Stimulated activated CD8-positive, alpha-beta memory T cell treated with anti-CD3 and anti-CD28 coated beads, Interleukin-15, amount 100 ng/mL, for 4 hours (primary cell): ENCODE measurements at places on chromosomes 7 and 10.

- DNase-seq = no peak
Measured at GRCh38 chr10:30445711-30446110, 11.7 kb downstream of the MAP3K8 start.

DNA sequence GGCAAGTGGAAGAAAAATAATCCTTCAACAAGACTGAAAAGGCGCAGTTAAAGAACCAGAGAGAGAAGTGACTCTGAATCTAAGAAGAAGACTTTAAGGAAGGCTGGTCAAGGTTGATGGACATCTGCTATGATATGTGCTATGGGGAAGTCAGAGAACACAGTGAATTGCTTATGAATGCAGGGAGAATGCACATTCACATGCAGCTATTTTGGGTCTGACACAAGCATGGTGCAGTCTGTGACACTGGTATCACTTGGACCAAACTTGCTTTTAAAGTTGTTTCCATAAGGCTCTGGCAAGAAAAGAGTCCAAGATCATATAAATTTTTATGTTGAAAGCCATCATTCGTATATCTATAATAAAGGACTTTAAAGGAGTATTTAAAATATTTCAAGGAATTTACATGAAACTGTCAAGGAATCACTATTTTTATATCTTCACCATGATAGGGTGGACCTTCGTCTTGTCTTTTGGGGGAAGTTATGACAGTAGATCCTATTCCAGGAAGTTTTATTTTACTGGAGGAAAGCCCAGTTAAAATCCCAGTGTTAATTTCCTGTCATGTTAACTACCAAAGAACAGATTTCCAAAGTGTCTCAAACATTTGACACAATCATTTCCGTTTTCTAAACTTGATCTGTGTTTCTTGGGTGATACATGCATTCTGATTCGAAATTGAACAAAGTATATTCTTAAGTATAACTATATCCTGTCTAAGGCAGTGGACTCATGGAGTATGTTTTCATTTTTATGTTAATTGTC lies 239.6 kb downstream of the SDK1 start:
- DNase-seq = no peak

DNA sequence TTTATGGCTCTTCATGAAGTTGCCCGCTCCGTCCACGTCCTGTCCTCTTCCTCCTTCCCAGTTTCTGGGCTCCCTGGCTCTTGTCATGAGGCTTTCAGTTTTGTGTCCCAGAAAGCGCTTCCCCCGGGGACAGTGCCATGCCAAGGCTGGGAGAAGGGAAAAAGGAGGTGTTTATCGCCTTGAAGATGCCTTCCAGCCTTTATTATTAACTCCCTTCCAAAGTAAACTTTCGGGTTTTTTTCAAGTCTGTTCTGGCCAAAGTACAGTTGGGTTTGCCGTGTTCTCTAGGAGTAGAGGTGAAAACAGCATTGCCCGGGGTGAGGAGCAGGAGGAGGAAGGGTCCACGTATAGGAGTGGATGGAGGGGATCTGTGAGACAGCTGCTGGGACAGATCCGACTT lies 117.2 kb downstream of the CUX1 start:
- no peak for DNase-seq

DNA sequence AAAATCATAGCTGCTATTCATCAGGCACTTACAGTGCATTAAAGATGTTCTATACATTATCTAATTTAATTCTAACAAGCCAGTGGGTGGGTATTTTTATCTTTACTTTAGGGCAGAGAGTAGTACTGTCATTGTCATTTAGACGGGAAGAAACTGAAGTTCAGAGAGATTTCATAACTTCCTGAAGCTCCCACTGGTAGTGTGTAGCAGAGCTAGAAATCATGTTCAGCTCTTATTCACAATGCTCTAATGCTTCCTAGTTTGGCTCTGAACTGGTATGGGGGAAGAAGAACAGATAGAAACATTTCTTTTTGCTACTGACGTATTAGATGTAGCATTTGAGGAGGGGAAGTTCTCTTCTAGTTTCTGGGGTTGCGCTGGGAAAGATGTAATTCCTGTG lies 116.7 kb downstream of the CYP26A1 start:
- no peak for DNase-seq

DNA sequence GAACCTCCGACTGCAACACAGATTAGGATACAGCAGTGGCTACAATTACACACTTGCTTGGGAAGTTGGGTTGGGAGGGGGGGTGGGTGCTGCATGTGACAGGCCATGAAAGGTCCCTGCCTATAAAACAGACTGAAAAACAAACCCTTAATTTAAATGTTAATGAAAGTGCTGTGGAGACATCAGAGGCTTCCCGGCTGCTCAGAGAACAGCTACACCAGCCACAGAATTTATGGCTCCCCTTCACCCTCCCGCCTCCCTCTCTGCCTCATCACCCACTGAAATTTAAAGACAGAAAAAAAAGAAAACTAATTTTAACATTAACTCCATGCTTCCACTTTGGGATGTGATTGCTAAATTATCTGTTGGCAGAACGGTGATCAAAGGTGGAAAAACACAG lies 34.7 kb downstream of the FBXW4 start:
- no peak for DNase-seq

- DNase-seq = no peak
Measured at GRCh38 chr7:129561677-129562359, 49.7 kb upstream of the NRF1 start.

DNA sequence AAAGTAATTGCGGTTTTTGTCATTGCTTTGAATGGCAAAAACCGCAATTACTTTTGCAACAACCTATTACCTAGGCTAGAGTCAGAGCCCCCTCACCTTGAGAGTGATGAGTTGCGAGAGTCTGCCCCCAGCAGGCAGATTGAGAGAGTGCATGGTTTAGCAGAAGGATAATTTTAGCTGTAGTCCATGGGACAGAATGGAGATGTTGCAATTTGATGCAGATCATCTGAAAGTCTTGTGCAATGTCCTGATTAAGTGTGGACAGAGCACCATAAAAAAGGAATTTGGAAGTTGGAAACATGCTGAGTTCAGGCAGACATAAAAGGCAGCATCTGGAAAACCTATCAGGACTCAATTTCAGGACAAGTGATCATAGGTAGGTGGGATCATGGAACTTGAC lies 48.7 kb downstream of the GPR141 start:
- DNase-seq = no peak

GRCh38 chr7:155420116-155420515 lies 37.8 kb upstream of the EN2 start:
- DNase-seq = no peak

GRCh38 chr7:139725077-139725476 lies 52.7 kb downstream of the HIPK2 start:
- DNase-seq = no peak

DNA sequence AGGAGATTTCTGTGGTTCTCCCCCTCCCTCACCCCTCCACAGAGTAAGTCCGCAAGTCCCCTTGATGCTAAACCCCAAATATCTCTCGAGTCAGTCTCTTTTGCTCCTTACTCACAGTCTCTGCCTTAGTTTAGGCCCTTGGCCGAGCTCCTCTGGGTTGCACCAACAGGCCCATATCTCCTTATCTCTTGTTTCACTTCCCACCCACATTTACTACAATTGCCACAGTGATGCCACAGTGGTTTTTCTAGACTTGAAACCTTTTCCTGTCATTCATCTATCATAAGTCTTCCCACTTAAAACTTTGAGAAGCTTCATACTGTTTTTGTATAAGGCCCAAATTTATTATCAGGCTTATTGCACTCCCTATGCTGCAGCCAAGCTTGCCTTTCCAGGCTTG lies 23.4 kb upstream of the NME8 start:
- DNase-seq = no peak

DNA sequence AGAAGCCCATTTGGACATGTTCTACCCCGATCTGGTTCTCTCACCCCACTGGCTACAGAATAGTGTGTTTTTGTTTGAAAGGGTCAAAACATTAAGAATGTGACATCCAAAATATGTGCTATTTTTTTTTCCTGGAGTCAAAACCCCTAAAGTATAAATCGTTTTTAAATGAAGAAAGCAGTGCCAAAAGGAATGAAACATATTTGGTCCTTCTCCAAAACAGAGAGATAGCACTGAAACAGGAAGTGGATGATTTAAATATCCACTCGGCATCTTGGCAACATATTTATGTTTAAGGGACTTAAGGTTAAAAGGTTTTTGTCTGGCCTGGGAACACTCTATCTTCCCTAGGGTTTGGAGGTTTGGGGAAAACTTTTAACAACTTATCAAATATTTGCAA lies 32.3 kb downstream of the CALD1 start:
- no peak for DNase-seq

GRCh38 chr10:101358706-101359300 lies 4.8 kb downstream of the BTRC start:
- no peak for DNase-seq

DNA sequence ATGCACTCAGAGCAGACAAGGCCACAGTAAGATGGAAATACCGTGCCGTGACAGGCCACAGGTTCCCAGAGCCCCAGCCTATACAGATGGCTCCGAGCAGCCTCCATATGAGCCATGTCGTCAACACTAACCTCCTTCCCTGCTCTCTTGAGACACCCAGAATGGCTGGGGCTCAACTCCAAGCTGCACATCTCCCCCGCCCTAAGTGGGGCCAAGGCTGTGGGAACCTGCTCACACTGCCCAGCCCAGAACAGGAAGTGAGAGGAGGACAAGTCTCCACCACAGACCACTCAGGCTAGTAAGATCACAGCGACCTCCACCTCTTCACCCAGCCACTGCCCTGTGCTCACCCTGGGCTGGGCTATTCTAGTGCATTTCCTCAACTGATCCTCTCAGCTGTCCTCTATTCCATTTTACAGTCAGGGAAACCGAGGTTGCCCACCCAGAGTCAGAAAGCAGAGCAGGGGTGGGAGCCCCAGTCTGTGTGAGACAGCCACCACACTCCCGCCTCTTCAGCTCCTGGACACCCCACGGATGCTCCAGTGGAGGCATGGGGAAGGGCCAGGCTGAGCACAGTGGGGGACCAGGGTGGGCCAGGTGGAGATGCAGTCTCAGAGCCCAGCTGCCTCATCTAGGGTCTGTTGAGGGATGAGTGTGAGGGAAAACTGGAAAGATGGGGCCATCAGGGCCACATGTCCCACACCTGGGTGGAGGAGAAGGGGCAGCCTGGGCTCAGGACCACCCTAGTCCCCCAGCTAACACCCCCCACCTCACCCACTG lies 11.6 kb downstream of the GRID1 start:
- DNase-seq = no peak

GRCh38 chr7:142384493-142384922 lies 126.7 kb upstream of the PRSS58 start:
- DNase-seq = no peak

GRCh38 chr7:20317413-20317812 lies 13.3 kb upstream of the ITGB8 start:
- DNase-seq = no peak

DNA sequence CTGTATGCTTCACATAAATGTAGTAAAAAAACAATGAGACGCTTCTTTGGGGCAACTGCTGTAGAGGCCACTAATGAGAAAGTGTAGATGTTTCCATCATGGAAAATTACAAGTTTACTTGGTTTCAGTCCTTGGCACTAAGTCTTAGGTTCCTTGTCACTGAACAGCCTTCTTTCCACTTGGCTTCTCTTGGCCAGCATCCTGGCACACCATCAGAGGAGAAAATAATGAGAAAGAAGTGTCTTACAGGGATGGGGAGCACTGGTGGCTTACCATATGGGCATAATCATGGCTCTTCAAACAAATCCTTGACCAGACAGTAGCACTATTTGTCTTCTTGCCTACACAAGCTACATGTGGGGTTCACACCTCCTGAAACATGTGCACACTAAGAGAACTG lies 22.5 kb upstream of the SH3PXD2A start:
- DNase-seq = no peak

- no peak for DNase-seq
Measured at GRCh38 chr10:86392723-86393094, 26.1 kb upstream of the GRID1 start.

GRCh38 chr10:32350811-32351350 lies 3.9 kb upstream of the EPC1 start:
- no peak for DNase-seq

GRCh38 chr10:79286318-79286951 lies 60.8 kb upstream of the PPIF start:
- peak; percentile 79 for DNase-seq

- DNase-seq = no peak
Measured at GRCh38 chr10:84158061-84158460, 15.5 kb upstream of the GPR15LG start.

- DNase-seq = no peak
Measured at GRCh38 chr7:24427048-24427447, 143.1 kb downstream of the NPY start.

- no peak for DNase-seq
Measured at GRCh38 chr10:10845826-10846503, 171.7 kb upstream of the CELF2 start.

DNA sequence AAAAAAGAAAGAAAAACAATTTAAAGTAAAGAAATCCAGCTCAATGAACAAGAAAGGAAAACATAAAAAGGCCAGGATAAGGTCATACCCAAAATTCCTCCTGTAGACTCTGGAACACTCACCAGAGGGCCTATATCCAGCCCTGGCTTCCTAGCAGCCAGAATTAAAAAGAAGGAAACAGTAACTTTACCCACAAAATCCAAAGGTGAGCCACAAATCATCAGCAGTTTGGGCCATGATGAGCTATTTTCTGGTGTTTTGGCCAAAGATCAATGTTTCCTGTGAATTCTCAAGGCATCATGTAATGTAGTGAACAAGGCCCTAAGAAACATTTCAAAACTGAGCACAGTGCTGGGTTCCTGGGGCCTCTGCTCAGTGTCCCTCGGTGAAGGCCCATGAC lies 87.8 kb downstream of the LARP4B start:
- no peak for DNase-seq

GRCh38 chr7:1673581-1674118 lies 3.6 kb downstream of the ELFN1 start:
- no peak for DNase-seq

GRCh38 chr10:12130237-12130872 lies 878 bp downstream of the SEC61A2 start:
- no peak for DNase-seq

GRCh38 chr7:102912742-102913141 lies at the start of gene LRRC17:
TSS of gene LRRC17 (plus strand) at chr7:102913000. CDS start at chr7:102933914, 20,914 bp downstream.
- DNase-seq = no peak

- DNase-seq = no peak
Measured at GRCh38 chr7:158740013-158740656, 35.5 kb upstream of the NCAPG2 start.

DNA sequence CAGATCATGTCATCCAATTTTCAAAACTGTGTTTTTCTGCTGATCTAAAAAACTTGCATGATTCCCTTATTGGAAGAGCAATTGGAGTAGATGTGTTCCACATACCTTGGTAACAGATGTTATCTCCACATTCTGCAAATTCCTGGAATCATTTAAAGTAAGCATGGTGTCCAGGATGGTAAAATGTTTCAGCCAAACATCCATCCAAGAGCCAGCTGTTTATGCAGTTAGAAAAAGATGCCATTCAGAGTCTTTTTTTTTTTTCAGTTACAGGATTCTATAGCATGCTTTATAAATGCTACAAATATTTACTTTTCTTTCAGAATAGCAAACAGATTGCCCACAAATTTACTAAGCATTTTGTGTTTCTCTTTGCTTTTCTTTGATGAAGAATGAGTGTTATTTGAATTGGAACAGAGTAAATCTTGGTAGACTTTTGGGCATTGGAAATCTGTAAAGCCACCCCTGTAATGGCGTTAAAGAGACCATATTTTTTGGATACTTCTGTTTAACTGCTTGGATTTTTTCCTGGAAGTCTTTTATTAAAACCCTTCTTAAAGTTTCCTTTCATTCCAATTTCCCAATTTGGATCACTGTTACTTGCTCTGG lies 149.8 kb downstream of the GNAT3 start:
- no peak for DNase-seq

GRCh38 chr7:2909043-2909442 lies 64.9 kb upstream of the GNA12 start:
- no peak for DNase-seq
